ENCODE measurements at places on chromosomes 1 and 21.

- no peak for DNase-seq
These were observed 1.1 kb downstream of the SOD1 start for GRCh38 chr21:31660591-31660990.

DNA sequence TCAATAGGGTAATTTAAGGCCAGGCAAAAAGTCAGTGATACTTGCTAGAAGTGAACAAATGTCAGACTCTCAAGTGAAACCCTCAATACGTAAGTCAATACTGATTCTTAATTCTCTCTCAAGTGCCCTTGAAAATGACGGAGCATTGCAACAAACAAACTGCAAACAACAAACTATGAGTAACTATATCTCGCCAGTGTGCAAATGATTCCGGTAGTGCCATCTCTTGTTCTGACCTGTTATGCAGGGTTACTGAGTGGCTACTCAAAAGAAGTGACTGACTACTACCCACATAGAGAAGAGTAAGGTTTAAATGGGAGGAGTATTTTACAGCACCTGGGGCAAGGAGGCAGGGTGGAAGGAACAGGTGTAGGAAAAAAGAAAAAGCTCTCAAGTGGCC lies 1.6 kb downstream of the SLC19A2 start:
- DNase-seq: no peak

- no peak for DNase-seq
These were observed 5.6 kb downstream of the PANK4 start for GRCh38 chr1:2520806-2521205.

DNA sequence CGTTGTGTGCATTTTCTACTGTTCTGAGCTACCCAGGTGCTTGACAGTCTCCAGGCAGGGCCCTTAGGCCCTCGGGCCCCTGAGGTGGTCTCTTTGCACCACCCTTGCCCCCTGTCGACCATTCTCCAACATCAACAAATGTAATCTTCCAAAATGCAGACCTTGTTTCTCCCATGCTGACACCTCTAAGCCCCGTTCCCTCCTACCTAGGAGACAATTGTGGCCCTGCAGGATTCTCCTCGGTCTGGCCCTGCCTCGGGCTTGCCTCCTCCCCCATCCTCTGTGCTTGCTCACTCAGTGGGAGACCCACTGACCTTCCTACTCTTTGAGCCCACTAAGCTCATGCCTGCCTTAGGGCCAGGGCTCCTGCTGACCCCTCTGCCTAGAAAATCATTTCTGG lies 104.2 kb upstream of the TARDBP start:
- no peak for DNase-seq

GRCh38 chr1:1069711-1070676 lies 4.1 kb downstream of the RNF223 start:
- no peak for DNase-seq

DNA sequence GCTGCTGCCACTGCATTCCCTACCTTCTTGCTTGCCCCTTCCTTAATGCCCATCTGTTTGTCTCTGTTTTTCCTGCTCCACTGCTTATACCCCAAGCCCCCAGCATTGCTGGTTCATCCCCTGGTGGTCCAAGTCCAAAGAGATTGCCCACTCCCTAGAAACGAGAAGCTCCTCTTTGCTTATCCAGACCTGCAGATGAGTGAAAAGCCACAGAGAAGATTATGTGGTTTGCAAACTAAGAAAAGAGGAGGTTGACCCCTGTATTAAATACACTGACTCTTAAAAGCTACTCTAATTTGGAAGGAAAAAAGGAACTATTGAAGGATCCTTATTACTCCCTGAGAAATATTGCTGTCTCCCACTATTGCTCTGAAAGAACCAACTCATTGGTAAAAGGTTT lies 146.8 kb upstream of the RAB4A start:
- DNase-seq: no peak

- DNase-seq: peak; percentile 41
These were observed 19.5 kb upstream of the NCMAP start for GRCh38 chr1:24536391-24536840.

- no peak for DNase-seq
These were observed 127.5 kb downstream of the UCK2 start for GRCh38 chr1:165954940-165955339.

GRCh38 chr1:182357913-182358312 lies 33.7 kb downstream of the GLUL start:
- no peak for DNase-seq

- DNase-seq: no peak
These were observed 78.4 kb downstream of the PRDM2 start for GRCh38 chr1:13778431-13778830.

DNA sequence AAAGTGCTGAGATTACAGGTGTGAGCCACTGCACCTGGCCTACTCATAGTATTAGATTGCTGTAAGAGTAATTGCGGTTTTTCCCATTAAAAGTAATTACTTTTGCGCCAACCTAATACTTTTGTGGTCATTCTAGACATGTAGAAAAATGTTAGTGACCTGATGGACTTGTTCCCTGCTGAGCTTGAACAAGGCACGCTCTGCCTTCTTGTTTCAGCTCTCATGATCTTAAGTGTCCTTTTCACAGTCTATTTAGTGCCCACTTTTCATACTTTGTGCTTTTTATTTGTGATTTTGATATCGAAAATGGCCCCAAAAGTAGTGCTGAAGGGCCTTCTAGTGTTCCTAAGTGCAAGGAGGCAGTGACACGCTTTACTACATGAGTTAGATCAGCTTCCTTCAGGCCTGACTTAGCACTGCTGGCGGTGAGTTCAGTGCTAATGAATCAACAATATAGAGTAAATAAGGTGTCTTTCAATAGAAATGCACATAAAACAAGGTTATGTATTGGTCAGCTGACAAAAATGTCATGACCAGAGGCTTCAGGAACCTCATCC lies 5.6 kb upstream of the RD3 start:
- no peak for DNase-seq

- DNase-seq: no peak
These were observed 2.1 kb downstream of the SELENBP1 start for GRCh38 chr1:151370211-151370911.

DNA sequence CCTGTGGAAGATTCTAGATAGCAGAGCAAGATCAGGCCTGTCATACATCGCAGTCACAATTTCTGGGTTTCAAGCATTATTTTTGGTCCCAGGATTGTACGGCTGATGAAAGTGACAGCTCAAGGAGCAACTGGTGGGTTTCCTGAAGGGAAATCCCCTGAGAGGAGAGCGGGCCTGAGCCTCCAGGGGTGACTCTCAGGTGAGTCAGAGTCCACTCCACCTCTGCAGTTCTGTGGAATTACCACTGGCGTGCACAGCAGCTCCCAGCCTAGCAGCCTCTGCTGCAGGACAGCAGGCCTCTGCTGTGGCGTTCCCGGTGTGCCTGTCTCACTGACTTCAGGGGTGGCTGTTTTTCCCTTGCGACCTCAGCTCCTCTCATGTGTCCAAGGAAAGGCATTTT lies 24.4 kb downstream of the SLC66A1 start:
- DNase-seq: peak; percentile 32

DNA sequence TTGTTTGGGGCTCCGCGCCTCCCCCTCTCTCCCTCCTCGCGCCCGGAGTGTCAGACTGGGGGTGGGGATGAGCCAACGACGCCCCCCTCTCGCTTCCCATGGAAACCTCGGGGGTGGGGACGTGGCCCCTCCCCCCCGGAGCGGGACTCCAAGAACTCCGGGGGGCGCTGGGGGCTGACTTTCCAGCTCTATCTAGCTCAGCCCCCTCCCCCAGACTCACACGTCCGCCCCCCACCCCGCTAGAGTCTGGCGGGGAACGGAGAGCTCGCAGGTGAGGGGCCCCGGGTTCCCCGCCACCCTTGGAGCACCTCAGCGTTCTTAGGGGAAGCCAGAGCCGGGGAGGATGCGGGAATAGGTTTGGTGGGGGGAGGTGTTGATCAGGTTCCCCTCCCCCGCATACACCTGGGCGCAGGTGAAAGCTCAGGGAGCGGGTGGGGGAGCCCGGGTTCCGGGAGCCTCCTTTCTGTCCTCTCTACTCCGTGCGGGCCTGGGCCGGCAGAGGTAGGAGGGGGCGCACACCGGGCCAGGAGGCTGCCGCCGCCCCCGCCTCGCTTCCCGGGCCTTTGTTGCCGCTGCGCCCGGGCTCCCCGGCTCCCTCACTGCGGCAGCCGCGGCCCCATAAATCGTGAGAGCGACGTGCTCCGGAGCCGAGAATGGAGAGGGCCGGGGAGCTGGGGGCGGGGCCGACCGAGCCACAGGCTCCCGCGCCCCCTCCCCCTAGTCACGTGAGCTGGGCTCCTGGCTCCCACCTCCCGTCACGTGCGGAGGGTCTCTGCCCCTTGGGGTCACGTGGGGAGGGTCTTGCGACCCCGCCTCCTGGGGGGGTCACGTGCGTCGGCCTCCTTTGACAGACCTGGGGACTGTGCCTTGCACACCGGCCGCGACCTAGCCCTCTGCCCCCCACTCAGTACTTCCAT lies 1.9 kb downstream of the EFNA3 start:
- no peak for DNase-seq

GRCh38 chr1:187045371-187045770 lies 216.6 kb downstream of the PLA2G4A start:
- DNase-seq: no peak

GRCh38 chr1:220344745-220345144 lies 72.5 kb upstream of the RAB3GAP2 start:
- no peak for DNase-seq

- no peak for DNase-seq
These were observed 10.2 kb downstream of the UBIAD1 start for GRCh38 chr1:11283151-11283550.

DNA sequence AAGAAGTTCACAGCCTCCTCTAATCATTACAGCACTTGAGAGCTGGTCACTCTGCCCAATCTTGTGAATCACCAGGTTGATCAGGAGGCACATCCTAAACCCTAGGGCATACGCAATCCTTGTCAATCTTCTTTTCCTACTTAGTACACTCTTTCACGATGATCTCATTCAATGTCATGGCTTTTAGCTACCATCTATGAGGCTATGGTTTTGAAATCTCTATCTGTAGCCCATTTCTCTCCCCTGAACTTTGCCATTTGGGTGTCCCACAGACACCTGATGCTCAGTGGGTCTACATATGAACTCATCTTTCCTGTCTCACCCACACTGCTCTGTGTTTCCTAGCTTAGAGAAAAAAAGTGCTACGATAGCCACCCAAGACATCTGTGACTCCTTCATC lies 1.9 kb upstream of the MED18 start:
- no peak for DNase-seq

GRCh38 chr1:87165177-87165576 lies 163.5 kb upstream of the LMO4 start:
- no peak for DNase-seq

- DNase-seq: no peak
These were observed 33.3 kb downstream of the EIF2D start for GRCh38 chr1:206578978-206579374.

DNA sequence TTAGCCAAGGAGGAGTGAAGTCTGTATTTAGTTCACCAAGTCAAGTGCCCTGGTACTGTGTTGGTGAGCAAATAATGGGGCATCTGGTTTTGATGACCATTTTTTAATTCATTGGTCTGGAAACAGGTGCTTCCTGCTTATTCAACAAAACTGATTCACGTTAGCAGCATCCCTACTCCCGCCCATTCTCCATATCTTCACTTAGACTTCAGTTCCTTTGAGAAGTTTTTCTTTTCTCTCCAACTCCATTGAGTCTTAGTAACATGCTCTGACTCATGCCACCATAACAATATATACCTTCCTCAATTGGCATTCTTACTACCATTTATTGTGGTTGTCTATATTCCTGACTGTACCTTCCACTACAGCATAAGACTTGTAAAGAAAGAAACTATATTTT lies 468.9 kb downstream of the DPYD start:
- no peak for DNase-seq

DNA sequence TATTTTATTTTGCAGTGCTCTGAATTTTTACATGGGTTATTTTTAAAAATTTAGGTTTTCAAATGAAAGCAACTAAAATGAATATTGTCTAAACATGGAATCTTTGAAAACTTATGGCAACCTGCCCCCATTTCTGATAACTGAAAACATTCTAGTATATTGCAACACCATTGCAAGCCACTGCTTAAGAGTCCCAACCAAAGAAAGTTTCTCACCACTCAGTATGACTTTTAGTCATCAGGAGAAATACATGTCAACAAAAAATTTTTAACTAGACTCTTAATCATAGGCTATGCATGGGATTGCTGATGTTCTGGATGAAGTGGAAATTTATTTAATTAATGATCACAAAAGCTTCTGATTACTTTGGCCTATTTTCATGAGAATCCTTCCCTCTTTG lies 112.1 kb downstream of the TNFSF18 start:
- DNase-seq: no peak

- no peak for DNase-seq
These were observed 33.8 kb upstream of the COL6A1 start for GRCh38 chr21:45947716-45948255.

DNA sequence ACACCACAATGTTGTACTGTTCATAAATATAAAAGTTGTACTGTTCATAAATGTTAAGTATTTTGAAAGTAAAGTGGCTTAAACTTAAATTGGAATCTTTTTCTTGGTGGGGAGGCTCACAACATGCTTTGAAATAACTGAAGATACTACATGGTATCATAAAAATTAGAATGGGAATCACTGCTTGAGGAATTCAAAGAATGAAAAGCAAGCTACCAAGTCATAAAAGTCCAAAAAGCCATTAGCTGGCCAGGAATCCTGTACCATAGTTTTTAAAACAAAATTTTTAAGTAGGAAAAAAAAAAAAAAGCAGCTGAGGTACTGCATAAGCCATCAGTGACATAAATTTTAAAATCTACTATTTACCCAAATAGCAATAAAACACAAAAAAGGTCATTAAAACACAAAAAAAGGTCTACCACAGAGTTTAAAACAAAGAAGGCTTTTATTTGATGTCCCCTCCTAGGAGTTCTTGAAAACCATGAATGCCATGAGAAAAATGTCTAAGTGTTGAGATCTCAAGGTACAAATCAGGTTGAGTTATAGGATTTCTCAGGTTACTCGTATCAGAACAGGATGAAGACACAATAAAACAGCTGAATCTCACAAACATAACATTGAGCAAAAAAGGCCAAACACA lies 8.6 kb downstream of the ZZZ3 start:
- no peak for DNase-seq

DNA sequence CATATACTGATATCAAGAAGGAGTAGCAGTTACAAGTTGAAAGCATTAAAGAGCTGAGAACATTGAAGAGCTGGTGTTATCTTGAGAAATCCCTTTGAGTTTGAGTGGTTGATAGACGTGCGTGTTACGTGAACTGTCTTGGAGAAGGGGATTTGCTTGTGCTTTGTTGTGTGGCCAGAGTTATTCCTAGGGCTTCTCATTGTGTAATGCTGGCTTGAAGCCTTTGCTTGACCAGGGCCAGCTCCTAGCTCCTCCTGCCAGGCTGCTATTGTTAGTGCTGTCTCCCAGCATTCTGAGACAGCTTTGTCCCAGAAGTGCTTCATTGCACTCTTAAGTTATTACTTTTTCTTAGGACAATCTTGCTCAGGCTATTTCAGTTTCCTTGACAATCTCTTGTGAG lies 116.2 kb upstream of the KCNK2 start:
- no peak for DNase-seq

DNA sequence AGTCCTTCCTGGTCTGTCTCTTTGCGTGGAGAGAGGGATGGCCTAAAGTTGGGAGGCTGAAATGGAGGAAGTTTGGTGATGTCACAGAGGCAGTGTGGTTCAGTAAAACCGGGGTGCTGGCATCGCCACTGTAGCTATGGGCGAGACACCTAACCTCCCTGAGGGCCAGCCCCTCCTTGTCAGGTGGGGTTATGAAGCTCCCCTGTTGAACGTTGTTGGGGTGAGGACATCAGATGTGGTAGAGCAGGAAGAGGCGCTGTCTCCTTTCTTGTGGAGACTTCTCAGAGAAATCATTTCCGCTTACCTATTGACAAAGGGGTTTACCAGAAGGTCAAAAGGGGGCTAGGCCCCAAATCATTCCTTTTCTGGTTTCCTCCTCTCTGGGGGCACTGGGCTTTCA lies 294.7 kb downstream of the SIPA1L2 start:
- no peak for DNase-seq

Measured in stimulated activated CD4-positive, alpha-beta T cell treated with anti-CD3 and anti-CD28 coated beads, Interleukin-12 subunit alpha, Interleukin-12 subunit beta, amount 100 ng/mL, for 4 hours (primary cell).